Epithelial cell of proximal tubule (primary cell): ENCODE measurements at places on chromosomes 7 and 10. TPM values are rescaled to one million over a fixed set of nuclear protein-coding genes. Genes with fewer than 3 reads are reported as not detected.

DNA sequence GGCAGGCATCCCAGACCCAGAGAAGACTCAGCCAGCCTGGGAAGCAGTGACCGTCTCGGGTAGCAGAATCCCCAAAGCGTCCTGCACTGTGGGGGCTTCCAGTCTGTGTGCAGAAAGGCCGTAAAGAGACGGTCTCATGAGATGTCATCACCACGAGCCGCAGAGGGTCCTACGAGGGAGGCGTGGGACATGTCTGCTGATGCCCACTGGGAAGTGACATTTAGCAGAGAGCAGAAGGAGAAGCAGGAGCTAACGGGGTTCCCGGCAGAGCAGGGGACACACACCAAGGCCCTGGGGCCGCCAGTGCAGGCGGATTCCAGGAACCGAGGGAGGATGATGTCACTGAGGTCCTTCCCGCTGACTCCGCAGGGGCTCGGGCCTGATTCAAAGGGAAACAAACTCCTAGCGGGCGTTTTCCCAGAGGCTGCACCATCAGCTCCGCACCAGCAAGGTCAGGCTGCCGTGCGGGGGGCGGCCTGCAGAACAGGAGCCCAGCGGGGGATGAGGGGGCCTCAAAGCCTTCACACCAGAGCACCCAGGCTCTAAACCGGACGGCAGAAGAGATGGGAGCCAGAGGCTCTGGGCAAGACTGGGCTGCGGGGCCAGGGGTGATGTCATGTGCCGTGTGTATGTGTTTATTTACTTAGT is 85.4 kb upstream of the PDGFA start:
- DNase-seq = no peak

- peak; percentile 23 for DNase-seq
These were observed 41.8 kb upstream of the ABCB4 start for GRCh38 chr7:87517136-87517815.

- DNase-seq = no peak
These were observed 5.6 kb upstream of the MEST start for GRCh38 chr7:130486114-130486953.

DNA sequence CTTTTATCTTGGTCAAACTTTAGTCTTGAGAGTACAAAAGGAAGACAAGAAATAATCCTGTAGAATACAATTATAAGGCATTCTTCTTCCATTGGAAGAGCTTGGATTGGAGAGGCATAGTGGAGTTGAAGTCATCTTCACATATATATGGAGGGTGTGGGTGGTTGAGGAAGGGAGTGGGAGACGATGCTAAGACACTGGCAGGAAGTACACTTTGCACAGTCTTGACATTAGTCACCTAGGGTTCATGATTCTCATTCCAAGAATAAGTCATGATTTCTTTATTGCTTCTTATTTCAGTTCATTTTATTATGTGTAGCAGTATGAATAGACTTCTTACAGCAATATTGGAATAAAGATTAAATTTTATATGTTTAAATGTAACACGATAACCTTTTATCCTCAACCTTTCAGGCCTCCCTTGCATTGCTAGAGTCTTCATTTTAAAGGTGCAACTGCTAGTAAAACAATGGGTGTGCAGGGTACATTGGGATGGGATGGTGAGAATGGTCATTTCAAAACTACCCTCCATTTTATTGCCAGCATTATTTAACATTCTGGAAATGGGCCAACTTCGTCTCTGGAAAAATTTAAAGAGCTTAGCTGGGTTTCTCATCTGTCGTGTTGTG is 12.3 kb upstream of the SLC26A3 start:
- no peak for DNase-seq

DNA sequence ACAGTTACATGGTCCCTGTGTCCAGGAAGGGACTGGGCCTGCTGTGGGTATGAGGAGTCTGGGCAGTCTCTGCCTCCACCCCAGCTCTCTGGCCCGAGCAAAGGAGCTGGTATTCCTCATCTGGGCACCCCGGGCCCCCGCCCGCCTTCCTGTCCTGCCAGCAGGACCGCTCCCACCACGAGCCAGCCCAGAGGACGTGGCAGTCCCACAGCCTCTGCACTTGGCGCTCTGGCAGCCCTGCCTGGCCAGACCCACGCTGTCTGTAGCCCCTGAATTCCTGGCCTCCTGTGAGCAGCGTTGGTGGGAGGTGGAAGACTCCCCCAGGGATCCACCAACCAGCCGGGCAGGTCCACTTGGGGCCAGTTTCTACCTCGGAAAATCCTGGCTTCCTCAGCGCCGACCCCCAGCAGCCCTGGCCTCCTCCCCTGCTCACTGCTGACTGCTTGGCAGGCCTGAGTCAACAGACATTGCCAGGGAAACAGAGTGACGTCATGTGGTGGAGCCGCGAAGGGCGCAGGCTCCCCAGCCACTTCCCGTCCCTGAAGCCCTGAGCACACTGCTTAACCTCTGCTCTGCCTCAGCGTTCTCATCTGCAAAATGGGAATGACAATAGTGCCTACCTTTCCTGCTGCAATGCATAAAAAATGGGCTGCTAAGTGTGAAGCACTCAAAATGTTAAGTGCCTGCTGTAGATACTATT is 21.6 kb upstream of the LIMK1 start:
- peak; percentile 66 for DNase-seq

Gene TMEM139
- 14.5 and 30.9 TPM in 2 replicates for total RNA-seq

Gene AMPH
- 0.06 and 0.07 TPM in 2 replicates for total RNA-seq

Gene MORN4
- 3.6 and 5.7 TPM in 2 replicates for total RNA-seq

GRCh38 chr10:69662173-69662877 is 32.3 kb downstream of the FAM241B start:
- no peak for DNase-seq

Gene TEX36
- total RNA-seq = not detected in 2 replicates

DNA sequence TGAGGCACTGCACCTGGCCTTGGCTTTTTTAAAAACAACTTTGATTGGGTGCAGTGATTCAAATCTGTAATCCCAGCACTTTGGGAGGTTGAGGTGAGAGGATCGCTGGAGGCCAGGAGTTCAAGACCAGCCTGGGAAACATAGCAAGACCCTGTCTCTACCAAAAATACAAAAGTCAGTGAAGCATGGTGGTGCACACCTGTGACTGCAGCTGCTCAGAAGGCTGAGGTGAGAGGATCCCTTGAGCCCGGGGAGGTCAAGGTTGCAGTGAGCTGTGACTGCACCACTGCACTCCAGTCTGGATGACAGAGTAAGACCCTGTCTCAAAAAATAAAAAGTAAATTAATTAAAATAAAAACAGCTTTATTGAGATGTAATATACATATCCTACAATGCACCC is 84.9 kb downstream of the NPTX2 start:
- DNase-seq = no peak

- no peak for DNase-seq
These were observed 108.6 kb downstream of the RAB11FIP2 start for GRCh38 chr10:117938104-117938503.

Gene SFRP5
- total RNA-seq = not detected in 2 replicates

GRCh38 chr7:132337450-132338080 is 238.7 kb downstream of the PLXNA4 start:
- DNase-seq = no peak

GRCh38 chr7:40429826-40430225 is 295.0 kb downstream of the SUGCT start:
- DNase-seq = no peak

Gene TRIM24
- 17.4 and 21.4 TPM in 2 replicates for total RNA-seq

Gene C10orf53
- total RNA-seq = not detected in 2 replicates

Gene EDRF1
- total RNA-seq = 14.5 and 15.4 TPM in 2 replicates

- no peak for DNase-seq
These were observed 44.8 kb upstream of the HHEX start for GRCh38 chr10:92644921-92645320.

Gene ITIH5
- not detected in 2 replicates for total RNA-seq

DNA sequence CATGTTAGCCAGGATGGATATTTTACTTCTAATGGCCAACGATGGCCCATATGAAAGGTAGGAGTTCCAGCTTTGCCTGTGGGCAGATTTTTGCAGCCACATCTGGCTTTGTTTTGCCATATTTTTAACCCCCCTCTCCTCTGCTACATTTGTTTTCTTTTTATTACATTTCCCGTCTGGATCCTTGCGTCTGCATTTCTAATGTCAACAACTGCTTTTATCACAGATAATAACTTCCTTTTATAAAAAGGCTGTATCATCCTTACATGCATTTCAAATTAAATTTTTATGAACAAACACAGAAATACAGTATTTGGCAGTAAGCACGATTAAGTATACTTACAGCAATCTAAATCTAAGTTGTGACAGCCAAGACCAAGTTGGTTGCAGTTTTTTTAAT is 156.0 kb downstream of the BAMBI start:
- no peak for DNase-seq

Gene TWIST1
- 0.22 TPM in 1 of 2 replicates, not detected in the other for total RNA-seq

- DNase-seq = no peak
These were observed 259.7 kb upstream of the PITRM1 start for GRCh38 chr10:3432081-3432825.

- DNase-seq = no peak
These were observed 218.4 kb upstream of the PPP2R2D start for GRCh38 chr10:131682271-131682962.

Gene OPALIN
- not detected in 2 replicates for total RNA-seq

DNA sequence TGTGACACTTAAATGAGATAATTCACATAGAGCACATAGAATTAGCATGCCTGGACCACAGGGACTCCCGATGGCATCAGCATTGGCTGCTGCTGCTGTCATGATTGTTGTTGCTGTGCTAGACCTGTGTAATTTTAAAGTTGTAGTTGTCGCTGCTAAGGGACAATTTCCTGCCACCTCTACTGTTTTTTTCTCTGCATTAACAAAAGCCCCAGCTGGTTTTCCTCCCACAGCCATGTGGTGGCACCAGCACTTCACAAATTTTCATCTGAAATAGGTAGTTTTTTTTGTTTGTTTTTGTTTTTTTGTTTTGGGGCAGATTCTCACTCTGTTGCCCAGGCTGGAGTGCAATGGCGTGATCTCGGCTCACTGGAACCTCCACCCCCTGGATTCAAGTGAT is 25.4 kb upstream of the PRXL2A start:
- no peak for DNase-seq

- DNase-seq = no peak
These were observed 247.5 kb upstream of the GALNT17 start for GRCh38 chr7:70884440-70884764.

DNA sequence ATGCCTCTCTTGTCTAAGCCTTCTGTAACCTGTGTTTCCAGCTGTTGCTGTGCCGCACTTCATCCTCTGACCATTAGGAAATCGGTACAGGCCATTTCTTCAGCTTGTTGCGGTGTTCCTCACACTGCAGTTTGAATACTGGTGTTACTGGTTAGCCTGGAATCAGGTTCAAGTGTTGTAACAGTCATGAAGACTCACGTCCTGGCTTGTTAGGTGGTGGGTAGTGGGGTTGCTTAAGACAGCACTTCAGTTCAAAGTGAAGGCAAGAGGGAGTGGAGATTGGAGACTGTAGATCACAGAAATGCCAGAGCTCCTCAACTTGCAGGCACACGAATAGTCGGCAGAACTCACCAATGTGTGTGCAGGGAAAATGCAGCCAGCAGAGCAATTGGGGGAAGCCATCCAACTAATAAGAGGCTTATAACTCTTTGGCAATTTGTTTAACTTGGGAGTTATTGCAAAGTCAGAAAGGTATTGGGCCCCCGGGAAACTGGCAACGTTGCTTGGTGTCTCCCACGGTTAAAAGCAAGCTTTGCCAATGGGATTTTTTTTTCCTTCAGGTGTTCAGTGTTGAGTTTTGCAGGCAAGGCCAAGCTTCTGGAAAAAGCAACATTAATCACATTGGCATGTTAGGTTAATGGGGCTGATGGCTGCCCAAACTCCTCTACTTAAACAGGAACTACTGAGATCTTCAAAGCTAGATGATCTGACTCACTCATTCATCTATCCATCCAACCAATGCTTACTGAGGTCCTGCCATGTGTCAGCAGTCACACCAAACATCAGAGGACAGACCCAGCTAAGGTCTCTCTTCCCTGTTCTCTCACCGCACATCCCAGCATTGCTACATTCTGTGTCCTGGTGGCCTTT is 380.9 kb downstream of the GATA3 start:
- no peak for DNase-seq

- no peak for DNase-seq
These were observed 3.2 kb downstream of the AGR2 start for GRCh38 chr7:16801579-16801978.

Gene POLR2J2
- total RNA-seq = 1.3 TPM in 1 of 2 replicates, not detected in the other

DNA sequence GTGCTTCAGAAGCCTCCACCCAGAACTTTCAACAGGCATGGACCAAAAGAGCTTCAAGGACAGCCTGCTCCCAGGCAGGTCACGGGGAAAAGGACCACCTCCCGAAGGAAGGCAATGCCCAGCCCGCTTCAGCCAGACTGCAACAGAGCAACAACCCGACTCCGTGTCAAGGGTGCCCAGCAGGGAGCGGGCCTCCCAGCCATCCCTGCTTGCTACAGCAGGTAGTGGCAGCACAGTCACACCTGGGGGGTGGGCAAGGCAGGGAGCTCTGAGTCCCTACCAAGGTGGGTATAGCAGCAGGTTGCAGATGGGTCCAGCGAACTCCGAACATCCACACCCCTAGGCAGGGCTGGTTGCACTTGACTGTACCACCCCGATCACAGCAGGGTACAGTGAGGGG is 467.8 kb upstream of the PFKP start:
- DNase-seq = no peak

DNA sequence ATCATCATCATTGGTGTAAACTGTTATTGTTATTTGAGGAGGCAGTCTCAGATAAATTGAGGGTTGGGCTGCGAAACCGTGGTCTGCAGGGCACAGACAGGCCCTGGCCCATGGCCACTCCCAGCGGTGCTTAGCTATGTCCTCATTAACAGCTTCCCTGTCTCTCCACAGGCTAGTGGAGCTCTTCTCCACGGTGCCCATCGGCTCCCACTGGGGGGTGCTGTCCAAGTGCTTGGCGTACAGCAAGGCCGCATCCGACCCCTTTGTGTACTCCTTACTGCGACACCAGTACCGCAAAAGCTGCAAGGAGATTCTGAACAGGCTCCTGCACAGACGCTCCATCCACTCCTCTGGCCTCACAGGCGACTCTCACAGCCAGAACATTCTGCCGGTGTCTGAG is 21.6 kb downstream of the GPR26 start:
- DNase-seq = no peak

GRCh38 chr7:123727071-123727837 is 21.5 kb downstream of the WASL start:
- peak; percentile 35 for DNase-seq

DNA sequence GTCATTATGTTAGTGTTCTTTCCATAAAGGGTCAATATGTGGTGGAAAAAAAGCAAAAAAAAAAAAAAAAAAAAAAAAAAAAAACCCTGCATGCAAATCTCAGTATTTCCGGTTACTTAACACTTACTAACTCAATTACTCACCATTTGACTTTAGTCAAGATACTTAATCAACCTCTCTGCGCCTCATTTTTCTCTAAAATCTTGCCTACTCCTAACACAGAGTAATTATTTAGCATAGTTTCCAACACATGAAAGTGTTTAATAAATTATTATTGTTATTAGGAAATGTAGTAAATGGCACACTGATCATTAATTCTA is 27.8 kb downstream of the PPP1R3A start:
- DNase-seq = no peak

DNA sequence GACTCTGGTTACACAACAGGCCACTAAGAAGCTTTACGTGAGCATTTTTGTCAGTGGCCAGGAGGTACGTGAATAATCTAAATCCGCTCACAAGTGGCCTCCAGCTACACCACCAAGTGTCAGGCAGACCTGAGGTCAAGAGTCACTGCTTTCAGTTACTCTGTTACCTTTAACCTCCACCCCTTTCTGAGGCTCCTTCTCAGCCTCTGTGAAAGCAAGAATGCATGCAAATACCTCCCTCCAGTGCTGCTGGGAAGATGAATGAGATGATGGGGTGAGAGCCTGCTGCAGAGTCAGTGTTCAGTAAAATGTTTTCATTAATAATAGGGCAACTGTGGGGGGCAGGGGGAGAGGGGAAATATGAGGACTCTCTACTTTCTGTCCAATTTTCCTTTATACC is 11.2 kb downstream of the DDC start:
- DNase-seq = no peak

- DNase-seq = no peak
These were observed 478.5 kb upstream of the PODXL start for GRCh38 chr7:132034748-132035416.

Gene MALRD1
- total RNA-seq = 0.06 TPM in 1 of 2 replicates, not detected in the other
